ENCODE measurements at places on chromosomes 12 and 14.

DNA sequence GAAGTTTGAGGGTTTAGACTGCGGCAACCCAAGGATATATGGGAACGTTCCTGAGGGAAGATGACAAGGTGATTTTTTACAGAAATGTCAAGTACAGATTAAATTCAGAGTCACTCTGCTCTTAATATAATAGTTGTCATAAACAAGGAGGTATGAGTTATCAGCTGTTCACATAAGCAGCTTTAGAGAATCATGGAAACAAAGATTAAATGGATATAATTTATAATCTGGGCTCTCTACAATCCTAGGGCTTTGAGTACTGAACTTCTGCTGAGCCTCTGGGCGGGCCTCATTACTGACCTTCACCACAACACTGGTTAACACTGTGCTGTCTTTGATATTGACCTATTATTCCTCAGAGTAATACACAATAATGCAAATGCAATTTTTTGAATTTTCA is 577.8 kb downstream of the RPS29 start:
- DNase-seq, result no peak

GRCh38 chr12:68530965-68531364 is 79.7 kb upstream of the RAP1B start:
- DNase-seq, result no peak

DNA sequence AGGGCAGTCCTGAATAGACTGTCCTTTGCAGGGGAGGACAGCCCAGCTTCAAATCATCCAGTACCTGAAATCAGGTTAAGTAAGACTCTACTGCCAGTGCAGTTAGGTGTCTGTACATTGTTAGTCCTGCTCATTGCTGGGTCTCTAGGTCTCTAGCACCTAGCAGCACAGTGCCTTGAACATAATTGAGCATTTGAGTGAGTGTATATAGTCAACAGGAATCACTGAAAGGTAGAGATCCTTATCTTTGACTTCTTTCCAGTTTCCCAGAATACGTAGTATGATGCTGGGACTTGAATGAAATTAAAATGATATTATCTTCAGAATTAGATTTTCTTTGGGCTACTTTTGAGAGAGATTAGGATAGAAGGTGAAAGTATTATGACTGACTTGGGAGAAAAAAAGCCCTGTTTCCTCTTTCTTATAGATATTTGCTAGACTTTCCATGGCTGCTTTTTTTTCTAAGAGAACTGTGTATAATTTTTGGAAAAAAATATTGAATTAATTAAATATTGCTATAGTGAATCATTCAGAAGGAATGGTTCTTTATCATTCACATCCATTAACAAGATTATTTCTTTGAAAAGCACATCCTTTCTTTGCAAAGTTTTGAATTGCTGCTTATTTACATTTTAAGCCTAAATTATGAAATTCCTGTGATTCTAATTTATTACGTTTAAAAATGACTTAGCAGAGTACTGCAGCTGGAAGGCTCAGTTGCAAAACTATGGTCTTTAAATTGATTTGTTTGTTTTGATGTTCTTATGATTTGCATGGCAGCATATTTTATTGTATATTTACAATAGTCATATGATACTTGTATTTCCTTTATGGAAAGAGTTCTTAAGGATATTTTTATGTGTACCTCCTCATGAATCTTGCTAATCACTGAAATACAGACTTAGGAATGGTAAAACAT is 51.6 kb downstream of the PPP4R4 start:
- no peak for DNase-seq

DNA sequence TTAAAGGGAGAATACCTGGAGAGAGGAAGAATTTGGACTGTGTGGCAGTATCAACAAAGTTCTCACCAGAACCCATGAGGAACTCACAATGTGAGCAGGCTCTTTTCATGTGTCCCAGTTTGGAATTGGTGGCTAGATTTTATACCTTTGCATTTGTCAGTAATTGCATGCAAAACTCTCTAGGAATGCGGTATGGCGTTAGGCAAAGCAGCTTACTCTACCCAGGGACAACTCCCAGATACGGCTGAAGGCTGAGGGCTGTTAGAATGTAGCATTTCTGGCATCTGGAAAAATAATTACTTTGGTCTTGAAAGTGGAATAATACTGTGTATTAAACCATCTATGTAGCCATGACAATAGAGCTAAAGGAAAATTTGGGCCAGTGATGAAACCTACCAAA is 635.5 kb downstream of the SLC16A7 start:
- no peak for DNase-seq

DNA sequence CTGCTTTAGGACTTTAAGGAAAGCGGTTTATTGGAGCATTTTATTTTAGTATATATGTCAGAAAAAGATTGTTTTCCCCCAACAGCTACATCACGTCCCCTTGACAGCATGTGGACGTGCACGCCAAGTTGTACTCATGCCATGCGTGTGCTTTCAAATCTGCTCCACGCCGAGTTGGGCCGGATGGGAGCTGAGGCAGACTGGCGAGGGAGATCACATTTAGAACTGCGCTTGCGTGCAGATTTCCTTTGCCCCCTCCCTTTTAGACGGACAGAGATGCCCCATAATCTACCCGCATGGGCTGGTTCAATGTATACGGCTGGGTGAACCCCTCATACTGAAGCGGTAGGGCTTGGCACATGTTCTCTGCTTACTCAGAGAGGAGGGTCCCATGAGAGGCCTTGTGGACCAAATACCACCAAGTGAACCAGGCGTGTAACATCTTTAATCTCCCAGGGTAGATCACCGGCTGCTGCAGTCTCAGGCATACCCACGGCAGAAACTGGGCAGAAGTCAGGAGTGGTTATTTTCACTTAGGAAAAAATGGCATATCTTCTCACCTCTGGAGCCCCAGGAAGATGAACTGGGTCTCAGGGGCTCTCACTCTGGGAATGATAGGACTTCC is 92.1 kb downstream of the ESR2 start:
- no peak for DNase-seq

- DNase-seq, result no peak
Measured at GRCh38 chr12:111686574-111687105, 787 bp downstream of the ACAD10 start.

DNA sequence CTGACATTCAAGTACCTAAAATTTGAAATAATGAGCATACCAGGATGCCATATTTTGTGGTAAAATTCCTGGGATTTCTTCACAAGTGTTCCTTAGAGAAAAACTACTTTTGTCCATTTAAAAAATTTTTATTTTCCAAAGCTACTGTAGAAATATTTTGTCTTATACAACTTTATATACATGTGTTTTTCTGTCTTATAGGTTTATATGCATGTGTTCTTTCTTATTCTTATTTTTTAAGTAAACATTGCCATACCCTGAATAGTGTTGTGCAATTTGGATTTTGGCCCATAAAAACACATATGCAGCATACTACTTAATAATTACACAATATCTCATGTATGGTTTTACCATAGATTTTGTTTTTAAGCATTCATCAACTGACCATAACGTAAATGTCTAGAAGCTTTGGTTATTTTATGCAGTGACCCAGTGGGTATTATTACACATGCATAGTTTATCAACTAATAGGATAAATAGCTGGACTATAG is 1107.4 kb upstream of the SEL1L start:
- DNase-seq, result no peak

DNA sequence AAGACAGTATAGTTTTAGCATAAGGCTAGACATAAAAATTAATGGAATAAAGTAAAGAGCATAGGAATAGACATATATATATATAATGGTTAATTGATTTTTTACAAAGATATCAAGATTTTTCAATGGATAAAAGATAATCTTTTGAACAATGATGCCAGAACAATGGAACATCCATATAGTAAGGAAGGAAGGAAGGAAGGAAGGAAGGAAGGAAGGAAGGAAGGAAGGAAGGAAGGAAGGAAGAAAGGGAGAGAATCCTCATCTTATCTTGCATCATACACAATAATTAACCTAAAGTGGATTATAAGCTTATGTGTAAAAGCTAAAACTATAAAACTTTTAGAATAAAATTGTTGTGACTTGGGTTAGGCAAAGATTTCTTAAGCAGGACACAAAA is 9.8 kb upstream of the NELL2 start:
- DNase-seq, result no peak

GRCh38 chr14:50212726-50213125 is 18.7 kb downstream of the SOS2 start:
- DNase-seq, result no peak

- DNase-seq, result no peak
Measured at GRCh38 chr14:62101673-62102348, 339.6 kb downstream of the SNAPC1 start.

DNA sequence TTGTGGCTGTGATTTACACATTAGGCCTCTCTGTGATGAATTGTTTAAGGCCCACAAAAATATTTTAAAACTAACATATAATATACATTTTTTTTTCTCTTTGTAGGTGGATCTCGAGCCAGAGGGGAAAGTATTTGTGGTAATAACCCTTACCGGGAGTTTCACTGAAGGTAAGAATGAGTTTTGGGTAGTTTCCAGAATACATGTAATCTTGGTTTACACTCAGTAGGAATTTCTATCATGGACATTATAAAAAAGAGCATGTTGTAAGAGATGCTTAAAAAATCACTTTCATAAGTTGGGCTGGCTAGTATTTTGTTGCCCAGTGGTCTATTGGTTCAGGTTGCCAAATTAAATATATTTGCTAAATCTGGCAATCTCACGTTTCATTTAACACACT is 69.7 kb downstream of the PRKCH start:
- no peak for DNase-seq

GRCh38 chr12:89019439-89020120 is 332.7 kb downstream of the DUSP6 start:
- peak; percentile 53 for DNase-seq

DNA sequence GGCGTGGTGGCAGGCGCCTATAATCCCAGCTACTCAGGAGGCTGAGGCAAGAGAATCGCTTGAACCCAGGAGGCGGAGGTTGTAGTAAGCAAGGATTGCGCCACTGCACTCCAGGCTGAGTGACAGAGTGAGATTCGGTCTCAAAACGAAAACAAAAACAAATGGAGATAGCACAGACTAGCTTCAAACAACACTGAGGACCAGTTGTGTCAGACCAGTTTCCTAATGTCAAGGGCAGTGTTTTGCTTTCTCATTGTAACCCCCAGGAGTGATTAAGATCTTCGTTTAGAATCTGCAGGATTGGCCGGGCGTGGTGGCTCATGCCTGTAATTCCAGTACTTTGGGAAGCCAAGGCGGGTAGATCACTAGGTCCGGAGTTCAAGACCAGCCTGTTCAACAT is 18.5 kb downstream of the RPGRIP1 start:
- DNase-seq, result no peak

DNA sequence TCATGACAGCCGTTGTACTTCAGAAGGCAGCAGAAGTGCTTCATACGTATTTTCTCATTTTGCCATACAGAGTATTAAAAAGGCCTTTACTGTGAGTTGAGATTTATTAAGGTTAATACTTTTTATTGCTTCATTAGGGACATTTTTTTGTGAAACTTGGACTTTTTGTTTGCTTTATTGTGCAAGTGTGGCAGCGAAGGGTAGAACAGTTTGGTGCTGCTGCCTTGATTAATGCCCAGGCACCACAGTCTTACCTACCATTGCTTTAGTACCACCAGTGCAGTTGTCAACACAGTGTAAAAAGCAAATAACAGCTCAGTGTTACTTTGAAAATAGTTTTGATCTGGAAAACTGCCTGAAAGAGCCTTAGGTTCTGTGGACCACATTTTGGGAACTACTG is 147.4 kb downstream of the PCNX1 start:
- DNase-seq, result no peak

DNA sequence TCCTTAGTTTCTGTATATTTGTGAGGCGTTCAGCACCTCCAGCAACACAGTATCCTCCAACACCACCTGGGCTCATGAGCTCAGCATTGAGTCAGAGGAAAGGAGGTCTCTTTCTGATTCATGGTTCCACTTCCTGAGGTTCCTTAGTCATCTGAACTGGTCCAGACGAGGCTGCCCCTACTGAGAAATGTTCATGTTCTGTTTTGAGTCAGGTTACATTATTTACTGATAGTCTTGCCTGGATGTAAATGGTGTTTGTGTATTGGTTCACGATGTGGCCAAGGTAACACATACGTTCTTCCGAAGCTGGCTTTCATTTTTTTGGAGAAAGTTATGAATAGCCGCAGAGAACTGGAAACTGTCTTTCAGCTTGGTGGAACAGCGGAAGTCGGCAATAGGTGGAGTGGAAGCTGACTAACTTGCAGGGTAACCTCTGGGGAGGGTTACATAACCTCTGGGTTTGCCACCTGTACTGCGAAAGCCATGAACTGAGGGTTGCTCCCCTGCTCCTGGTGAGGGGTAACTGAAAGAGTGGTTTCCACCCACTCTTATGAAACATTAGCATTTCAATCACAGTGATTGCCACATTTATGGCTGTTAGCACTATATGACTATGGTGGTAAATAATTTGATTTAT is 42.2 kb upstream of the MANSC4 start:
- peak; percentile 34 for DNase-seq

DNA sequence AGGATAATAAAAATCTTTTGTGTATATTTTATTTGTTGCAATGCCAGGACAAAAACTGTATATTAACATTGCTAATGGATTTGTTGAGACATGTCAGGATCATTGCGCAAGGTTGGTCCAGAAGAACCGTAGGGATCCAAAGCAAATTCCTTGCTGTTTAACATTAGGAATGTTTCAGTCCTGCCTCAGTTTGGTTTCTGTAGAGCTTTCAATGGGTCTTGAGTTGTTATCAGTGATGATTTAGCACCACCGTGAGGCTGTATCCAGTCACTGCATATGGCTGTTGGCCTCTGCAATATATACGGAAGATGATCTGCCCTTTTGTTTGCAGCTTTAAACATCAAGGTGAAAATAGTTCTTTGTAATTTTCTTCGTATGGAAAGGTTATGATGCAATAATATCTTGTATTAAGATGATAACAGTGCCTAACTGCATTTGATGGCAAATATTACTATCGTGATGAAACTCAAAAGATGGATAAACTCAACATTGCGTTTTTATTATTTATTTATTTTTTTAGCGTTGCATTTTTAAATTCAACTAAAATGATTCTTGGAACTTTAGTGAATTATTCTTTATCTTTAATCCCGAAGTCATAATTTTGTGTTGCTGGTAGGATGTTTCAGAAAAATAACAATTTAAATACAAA is 231.2 kb downstream of the AKAP6 start:
- peak; percentile 1 for DNase-seq

- peak; percentile 53 for DNase-seq
Measured at GRCh38 chr12:121297435-121297991, 1.0 kb upstream of the CAMKK2 start.

- no peak for DNase-seq
Measured at GRCh38 chr12:26630546-26631027, 202.4 kb downstream of the ITPR2 start.

DNA sequence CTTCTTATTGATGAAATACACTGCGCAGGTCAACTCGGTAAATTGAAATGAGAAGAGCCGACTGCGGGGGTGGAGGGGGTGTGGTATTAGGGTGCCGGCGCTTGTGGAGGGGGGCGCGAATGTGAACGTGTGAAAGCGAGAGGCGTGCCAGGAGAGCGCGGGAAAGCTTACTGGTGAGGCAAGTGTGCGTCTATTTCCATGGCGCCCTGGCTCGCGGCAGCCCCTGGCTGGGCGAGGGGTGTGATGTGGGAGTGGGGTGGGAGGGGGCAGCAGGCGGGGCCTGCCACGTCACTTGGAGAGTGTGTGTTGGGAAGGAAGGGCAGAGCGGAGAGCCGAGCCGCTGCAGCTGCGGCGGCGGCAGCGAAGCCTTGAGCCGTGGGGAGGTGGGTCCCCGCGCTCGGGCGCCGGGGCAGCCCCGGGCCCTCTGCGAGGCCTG is 88.8 kb downstream of the GALNT8 start:
- DNase-seq, result no peak

GRCh38 chr14:56224229-56224628 is 106.0 kb downstream of the PELI2 start:
- DNase-seq, result no peak
